Neural crest cell (in vitro differentiated cells): ENCODE measurements at places on chromosomes 4 and X. TPM values are rescaled to one million over a fixed set of nuclear protein-coding genes. Genes with fewer than 3 reads are reported as not detected.

DNA sequence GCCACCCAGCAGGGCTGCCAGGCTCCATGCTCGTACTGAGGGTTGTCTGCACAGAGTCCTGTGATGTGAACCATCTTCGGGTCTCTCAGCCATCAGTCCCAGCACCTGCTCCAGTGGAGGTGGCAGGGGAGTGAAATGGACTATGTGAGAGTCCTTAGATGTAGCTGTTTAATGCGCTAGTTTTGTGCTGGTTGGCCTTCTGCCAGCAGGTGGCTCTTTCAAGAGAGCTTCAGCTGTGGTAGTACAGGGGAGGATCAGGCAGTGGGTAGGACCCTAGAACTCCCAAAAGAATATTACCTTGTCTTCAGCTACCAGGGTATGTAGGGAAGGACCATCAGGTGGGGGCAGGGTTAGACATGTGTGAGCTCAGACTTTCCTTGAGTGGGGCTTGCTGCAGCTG, 1066.0 kb downstream of the GLUD2 start:
- no peak for DNase-seq

DNA sequence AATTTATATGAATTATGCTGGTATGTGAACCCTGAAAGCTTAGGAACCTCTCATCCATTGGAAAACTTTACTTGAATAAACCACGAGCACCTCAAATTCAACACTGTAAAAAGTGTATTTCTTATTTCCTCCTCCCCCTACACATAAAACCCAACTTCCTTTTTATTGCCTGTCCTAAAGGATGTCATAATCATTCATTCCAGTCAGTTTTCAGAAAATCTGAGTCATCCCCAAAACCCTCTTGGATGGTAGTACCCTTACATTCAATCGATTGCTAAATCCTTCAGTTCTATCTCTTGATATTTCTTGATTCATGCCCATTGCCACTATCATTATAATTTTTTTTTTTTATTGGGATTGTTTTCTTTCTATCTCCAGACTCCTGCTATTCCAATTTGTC, 91.1 kb upstream of the ATP8A1 start:
- DNase-seq = no peak

- DNase-seq = no peak
Observed at GRCh38 chrX:47264483-47265173, 31.8 kb downstream of the USP11 start.

CACNA1F gene
- total RNA-seq = 0.05 TPM in 1 of 2 replicates, not detected in the other
